ENCODE measurements at places on chromosomes 13 and 19.

DNA sequence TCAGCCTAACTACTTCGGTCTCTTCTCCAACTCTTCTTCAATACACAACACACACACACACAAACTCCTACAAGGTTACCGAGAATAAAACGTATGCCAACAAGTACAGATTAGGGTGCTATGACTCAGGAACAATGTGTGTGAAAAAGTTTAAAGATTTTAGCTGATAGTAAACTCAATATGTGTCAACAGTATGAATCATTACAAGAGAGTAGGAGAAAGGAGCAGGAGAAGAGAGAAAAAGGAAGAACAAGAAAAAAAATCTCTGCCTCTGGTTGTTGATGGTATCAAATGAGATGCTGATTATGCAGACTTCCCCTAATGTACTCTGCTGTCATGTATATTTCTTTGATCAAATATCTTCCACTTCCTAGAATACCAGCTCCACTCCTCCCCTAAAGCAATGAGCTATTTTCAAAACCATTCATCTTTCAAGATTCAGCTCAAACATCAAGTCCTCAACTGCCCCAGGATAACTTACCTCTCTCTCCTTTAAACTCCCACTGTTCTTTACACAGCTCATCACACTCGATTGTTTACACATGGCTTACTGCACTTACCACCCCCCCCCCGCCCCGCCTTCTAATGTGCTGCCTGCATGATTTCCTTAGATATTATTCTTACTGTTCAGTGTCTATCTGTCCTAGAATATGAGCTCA, 95.6 kb downstream of the FAM216B start:
- no peak for DNase-seq

DNA sequence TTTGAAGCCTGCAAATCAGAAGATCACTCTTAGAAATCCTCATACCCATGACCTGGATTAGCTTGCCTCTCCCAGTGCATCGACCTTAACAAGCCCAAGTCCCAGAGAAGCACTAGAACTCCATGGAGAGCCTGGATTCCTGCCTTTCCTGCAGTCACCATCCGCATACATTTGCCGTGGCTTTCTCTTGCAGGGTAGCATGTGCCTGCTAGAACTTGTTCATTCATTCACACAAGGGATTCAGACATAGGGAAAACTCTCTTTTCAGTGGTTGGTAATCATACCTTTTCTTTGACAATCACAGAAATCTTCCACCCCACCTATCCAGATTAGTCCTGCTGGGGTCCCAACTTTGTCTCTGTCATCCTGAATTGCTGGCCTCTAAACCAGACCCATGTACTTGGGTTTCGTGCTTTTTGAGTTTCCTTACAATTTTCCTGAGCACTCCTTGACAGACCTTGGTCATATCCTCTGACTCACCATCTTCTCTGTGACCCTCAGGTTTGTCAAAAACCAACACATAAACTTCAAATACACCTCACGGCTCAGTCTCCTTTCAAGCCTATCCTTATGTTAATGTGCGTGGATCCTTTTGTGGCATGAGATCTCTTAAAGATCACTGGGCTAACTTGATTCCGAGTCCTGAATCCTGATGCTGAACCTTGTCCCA, 355.0 kb downstream of the MYO16 start:
- DNase-seq, result no peak

GRCh38 chr13:23966691-23967615, 69.7 kb upstream of the C1QTNF9B start:
- DNase-seq, result no peak

- no peak for DNase-seq
Observed at GRCh38 chr19:33437393-33437820, 63.9 kb downstream of the CEBPG start.

GRCh38 chr13:20610006-20610405, 43.0 kb downstream of the IFT88 start:
- no peak for DNase-seq

GRCh38 chr19:50717026-50717723, 2.4 kb downstream of the SHANK1 start:
- no peak for DNase-seq

DNA sequence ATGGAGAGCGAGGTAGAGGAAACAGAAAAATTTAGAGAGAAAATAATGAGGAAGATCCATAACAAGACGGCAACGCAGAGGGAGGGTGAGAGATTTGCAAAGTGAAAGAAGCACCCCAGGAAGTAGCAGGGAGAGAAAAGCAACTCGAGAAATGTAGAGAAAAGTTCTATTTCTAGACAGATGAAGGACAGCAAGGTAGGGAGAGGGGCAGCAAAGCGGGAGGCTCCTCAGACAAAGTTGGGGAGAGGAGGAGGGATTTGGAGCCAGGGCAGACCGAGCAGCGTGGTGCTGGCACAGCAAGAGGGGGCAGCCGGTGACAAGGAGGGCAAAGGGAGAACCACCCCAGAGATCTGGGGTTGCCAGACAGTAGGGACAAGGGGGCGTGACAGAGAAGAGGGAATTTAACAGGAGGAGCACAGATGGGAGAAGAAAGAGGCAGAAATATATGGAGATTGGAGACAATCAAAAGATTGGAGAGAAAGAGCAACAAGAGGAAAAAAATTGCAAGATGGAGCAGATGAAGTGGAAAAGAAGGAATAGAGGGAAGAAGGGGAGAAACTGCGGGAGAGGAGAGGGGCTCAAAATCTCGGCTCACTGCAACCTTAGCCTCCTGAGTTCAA, 989 bp downstream of the ZNF766 start:
- no peak for DNase-seq

GRCh38 chr19:42204664-42205063, 12.8 kb downstream of the DEDD2 start:
- DNase-seq, result no peak

DNA sequence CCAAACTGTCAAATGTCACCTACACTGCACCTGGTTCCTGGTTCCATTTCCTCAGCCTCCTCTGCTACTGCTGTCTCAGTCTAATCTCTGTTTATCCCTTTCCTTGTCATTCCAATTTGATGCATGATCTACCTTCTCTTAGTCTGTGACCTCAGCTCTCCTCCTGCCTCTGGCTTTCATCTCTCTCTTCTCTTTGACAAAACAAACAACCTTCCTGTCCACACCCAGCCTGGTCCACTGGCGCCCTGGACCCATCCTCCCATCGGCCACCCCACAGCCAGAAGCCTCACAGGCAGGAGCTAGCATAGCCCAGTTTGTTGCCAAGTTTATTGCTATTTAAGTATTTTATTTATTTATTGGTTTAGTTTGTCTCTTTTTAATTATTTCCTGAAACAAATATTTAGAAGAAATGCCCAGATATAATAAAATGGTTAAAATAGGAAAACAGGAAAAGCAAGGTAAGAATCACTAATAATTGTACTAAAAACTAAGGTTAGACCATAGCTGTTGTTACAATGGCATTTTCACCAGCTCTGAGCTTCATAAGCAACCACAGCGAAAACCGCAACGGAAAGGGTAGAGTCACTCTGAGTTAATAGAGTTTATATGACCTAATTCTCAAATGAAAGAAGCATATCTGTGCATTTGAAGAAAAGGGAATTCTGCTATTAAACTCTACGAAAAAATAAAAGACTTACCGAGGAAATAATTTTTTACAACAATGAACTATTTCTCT, 68.6 kb downstream of the EFNB2 start:
- DNase-seq, result no peak

DNA sequence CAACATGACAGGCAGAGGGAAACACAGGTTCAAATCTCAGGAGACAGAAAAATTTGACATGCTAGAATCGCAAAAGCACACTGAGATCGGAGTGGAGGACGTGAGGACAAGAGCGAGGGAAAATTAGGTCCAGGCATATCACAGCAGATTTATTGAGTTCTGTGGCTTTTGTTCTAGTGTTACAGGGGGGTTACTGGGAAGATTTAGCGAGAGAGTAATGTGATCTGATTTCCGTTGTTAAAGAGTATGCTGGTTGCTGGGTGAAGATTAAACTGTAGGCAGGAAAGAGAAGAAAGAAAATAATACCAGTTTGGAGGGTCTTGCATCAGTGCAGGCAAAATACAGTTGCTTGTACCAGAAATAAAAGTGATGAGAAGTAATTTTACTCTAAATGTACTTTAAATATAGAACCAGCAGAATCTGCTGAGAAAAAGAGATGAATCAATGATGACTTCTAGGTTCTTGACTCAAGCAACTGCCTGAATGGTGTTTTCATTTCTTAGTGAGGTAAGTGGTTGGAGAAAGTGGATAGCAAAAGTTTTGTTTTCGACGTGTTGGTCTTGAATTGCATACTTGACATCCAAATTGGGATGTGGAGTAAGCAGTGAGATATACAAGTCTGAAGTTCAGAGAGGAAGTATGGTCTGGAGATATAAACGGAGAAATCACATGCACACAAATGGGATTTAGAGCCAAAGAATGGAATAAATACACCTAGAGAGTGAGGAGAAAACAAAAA, 35.7 kb downstream of the UFM1 start:
- no peak for DNase-seq

- no peak for DNase-seq
Observed at GRCh38 chr19:7348587-7349230, at the start of gene ARHGEF18. Gene ARHGEF18 (plus strand): TSS chr19:7348937. CDS start chr19:7362891, 13,954 bp downstream.

DNA sequence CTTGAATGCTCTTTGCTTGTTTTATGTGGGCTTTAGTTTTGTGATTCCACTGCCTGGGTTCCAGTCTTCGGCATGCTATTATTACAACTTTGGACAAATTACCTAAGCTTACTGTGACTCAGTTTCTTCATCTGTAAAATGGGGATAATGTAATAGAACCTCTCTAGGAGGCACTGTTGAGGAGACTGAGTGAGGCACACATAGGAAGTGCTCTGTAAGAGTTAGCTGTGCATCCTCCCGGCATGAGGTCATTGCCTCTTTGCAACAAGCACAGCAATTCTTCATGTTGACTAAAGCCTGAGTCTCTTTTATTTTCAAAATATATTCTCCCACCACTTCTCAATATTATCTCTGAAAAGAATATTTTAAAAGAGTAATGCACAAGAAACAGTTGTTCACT, 227.4 kb downstream of the DLEU7 start:
- no peak for DNase-seq

GRCh38 chr13:21016487-21016886, 44.9 kb downstream of the LATS2 start:
- DNase-seq, result no peak

DNA sequence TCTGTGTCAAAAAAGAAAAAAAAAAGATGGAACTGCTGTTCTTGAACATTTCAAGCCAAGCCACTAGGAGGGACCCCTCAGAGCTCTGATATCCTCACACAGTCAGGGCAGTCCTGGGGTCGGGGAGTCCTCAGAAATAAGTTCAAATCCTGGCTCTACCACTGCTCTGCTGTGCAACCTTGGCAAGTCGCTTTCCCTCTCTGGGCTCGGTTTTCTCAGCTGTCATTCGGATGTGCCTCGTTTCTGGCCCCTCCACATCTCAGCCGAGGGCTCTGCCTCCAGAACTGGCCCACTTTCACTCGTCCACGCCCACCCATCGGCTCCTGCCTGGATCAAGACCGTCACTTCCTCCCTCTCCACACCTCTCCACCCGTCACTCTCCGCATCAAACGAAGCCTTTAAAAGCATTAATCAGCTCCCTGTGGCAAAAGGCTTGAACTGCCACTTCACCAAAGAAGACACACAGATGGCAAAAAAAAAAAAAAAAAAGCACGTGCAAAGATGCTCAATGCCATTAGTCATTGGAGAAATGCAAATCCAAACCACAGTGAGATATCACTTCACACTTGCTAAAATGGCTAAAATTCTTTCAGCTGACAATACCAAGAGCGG, 7.4 kb upstream of the ZNRF4 start:
- no peak for DNase-seq

DNA sequence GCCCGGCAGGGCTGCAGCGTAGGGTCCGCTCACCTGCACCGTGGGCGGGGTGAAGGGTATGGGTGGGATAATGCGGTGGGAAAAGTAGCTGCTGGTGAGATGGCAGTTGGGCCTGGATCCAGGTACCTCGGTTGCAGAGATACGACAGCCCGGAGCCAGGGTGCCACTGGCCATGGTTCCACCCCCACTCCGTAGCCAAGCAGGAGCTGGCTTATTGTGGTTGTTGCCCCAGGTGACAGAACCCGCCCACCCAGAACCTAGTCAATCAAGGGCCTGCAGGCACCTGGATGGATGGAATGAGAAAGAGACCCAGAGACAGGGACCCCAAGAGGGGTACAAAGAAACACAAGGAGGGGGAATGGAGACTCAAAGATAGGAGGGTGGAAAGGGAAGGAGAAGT, 3.5 kb upstream of the LHB start:
- DNase-seq, result no peak

- DNase-seq, result no peak
Observed at GRCh38 chr19:10146142-10146541, 26.4 kb upstream of the EIF3G start.

GRCh38 chr13:112341976-112342735, 34.0 kb upstream of the SPACA7 start:
- no peak for DNase-seq

GRCh38 chr19:15300533-15301197, 31.7 kb downstream of the BRD4 start:
- no peak for DNase-seq

- DNase-seq, result no peak
Observed at GRCh38 chr19:33349319-33350289, 23.9 kb upstream of the CEBPG start.

GRCh38 chr13:67238277-67238859, 8.2 kb upstream of the PCDH9 start:
- no peak for DNase-seq

DNA sequence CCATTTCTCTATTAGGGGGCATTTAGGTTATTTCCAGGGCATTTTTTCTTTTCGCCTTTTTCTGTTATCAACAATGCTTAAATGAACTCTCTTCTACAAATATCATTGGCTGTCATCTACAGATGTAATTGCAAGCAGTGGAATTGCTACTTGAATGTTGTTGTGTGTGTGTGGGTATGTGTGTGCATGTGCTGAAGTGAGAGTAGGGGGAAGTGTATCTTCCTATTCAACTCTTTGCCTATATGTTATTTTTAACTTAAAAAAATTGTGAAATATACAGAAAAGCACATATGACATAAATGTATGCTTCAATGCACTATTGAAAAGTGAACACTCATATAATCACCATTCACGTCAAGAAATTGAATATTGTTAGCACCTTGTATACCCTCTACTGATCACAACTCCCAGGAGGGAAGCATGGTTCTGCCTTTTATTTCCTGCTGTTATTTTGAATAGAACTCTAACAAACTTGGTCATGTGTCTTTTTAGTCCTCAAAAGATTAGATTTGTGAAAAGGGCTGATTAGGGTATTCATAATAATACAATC, 24.7 kb downstream of the WDFY2 start:
- DNase-seq, result no peak

- DNase-seq, result no peak
Observed at GRCh38 chr19:33375156-33375836, 1.8 kb downstream of the CEBPG start.

- peak; percentile 16 for DNase-seq
Observed at GRCh38 chr13:29435125-29435911, 160.2 kb downstream of the SLC7A1 start.

- DNase-seq, result no peak
Observed at GRCh38 chr19:16113727-16114126, 2.0 kb downstream of the RAB8A start.

DNA sequence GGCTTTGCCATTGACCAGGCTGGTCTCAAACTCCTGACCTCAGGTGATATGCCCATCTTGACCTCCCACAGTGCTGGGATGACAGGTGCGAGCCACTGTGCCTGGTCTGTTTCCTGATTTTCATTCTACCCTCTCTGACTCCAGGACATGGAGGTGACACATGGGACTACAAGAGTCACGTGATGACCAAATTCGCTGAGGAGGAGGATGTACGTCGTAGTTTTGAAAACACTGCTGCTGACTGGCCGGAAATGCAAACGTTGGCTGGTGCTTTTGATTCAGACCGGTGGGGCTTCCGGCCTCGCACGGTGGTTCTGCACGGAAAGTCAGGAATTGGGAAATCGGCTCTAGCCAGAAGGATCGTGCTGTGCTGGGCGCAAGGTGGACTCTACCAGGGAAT, 40.2 kb downstream of the NLRP5 start:
- DNase-seq, result no peak

GRCh38 chr13:43268632-43269031, 245.2 kb downstream of the DNAJC15 start:
- no peak for DNase-seq
